ENCODE measurements at places on chromosomes 12 and 14. TPM values are rescaled to one million over a fixed set of nuclear protein-coding genes. Genes with fewer than 3 reads are reported as not detected.

The PPM1H gene
- total RNA-seq: 10.6 TPM

The TC2N gene
- 22.8 TPM for total RNA-seq

The SLCO1A2 gene
- total RNA-seq: 8.3 TPM

The STAB2 gene
- total RNA-seq: not detected
